Astrocyte of the spinal cord (primary cell): ENCODE measurements at places on chromosomes 2 and 18.

GRCh38 chr2:105761931-105762515 is 17.3 kb downstream of the NCK2 start:
- peak; percentile 59 for DNase-seq

- DNase-seq, result peak; percentile 57
Observed at GRCh38 chr2:64766841-64767669, 113.3 kb upstream of the SERTAD2 start.

- no peak for DNase-seq
Observed at GRCh38 chr2:239122421-239123110, 274.7 kb downstream of the TWIST2 start.

- DNase-seq, result peak; percentile 89
Observed at GRCh38 chr2:12169721-12170120, 423.3 kb downstream of the LPIN1 start.

GRCh38 chr18:23943903-23944624 is 70.5 kb upstream of the TTC39C start:
- peak; percentile 59 for DNase-seq

- no peak for DNase-seq
Observed at GRCh38 chr2:149184991-149185390, 145.4 kb upstream of the LYPD6 start.

GRCh38 chr18:68874361-68874760 is 76.5 kb downstream of the CCDC102B start:
- peak; percentile 50 for DNase-seq

DNA sequence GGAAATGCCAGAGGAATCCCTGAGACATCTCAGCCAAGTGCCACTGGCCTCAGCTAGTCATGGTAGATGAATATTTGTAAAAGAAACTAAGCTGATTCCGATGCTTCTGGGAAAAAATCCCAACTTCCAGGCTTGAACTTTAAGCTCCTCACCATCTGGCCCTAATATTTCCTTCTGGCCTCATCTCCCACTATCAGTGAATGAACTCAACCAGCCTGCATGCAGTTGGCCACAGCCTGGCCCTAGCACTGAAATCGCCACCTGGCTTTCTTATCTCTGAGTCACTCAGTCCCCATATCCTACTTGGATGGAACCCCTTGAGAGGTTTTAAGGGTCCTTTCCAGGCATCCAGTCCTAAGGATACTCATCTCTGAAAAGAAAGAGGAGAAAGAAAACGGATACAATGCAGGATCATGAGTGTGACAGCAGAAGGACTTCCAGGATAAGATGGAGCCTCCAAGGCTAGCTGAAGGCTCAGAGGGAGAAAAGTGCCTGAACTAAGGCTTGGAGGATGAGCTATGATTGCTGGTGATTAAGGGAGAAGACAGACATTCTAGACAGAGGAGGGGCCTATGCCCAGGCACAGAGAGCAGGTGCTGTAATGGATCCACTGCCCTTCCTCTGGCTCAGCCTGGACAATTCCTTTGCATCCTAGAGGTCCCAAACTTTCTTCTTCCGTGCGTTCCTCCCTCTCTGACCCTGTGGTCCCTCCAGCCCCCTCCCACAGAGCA is 141.5 kb upstream of the MYCN start:
- DNase-seq, result no peak

- no peak for DNase-seq
Observed at GRCh38 chr18:63220903-63221302, 98.7 kb downstream of the BCL2 start.

DNA sequence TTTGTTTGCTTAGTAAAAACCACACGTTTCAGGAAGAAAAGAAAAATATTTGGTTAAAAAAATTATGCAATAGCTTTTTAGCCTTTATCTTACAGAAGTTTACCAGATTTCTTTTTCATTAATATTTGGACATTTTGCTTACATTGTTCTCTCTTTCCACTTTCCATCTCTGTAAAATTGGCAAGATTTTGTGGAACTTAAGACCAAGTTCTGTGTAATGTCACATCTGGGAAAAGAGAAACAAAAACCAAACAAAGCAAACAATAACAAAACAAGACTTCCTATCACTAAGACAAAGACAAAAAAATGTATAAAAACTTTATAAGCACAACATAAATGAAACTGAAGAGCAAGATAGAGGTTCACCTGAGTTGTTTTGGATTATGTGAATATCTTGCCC is 1392.1 kb upstream of the CELF4 start:
- no peak for DNase-seq

- DNase-seq, result no peak
Observed at GRCh38 chr2:74957886-74958273, 563 bp upstream of the POLE4 start.

- DNase-seq, result no peak
Observed at GRCh38 chr2:103809941-103810441, 1043.9 kb upstream of the POU3F3 start.

- DNase-seq, result no peak
Observed at GRCh38 chr2:239780236-239780994, 244.7 kb downstream of the NDUFA10 start.

DNA sequence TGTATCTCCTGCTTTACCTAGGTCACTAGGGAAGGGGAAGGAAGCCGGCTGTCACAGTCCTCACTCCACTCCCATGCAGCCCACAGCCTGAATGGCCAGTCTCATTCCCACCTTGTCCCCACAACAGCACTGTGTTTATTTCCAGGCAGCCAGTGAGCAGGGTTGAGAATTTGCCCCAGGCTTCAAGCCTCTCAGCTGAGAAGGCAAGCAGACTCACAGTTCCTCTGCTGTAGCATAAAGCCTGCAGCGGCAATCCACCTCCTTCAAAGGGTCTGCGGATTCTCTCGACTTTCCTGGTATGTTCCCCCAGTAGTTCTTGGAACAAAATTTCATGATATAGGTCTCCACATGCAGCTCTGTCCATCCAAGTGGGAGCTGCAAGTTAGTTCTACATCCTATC is 262.9 kb upstream of the GULP1 start:
- no peak for DNase-seq

DNA sequence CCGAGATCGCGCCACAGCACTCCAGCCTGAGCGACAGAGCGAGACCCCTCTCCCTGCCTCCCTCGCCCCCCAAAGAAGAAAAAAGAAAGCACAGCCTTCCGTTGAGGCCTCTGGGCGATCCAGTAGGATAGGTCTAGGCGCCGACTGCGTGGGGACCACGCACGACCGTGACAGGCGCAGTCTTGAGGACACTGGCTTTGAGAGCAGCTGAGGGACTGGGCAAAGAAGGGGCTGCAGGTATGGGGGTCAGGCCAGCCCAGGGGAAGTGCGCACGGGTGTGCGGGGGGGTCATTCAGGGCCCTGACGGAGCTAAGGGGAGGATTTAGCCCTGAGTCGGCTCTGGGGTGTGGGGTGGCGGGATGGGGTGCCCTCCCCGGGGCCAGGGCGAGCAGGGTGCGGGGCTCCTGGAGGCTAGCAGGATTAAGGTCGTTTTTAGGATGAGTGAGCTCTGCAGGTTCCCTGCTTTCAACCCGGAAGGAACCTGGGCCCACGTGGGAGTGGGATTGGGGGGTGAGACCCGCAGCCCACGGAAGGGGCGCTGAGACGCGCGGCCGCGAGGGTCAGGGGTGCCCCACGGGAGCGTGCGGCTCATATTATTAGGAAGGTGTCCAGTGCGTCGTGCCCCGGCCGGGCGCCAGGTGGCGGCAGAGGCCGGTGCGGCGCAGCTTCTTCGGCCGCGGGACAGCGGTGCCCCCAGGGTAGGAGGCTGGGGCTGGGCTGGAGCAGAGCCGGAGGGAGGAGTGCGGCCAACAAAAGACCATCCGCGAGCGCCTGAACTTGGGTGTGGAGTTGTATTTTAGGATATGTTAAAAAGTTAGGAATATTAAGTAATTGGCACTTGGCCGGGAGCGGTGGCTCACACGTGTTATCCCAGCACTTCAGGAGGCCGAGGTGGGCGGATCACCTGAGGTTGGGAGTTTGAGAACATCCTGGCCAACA is 20.5 kb upstream of the ZNF236 start:
- DNase-seq, result peak; percentile 50

GRCh38 chr2:152292991-152293390 is 42.0 kb upstream of the FMNL2 start:
- DNase-seq, result no peak

DNA sequence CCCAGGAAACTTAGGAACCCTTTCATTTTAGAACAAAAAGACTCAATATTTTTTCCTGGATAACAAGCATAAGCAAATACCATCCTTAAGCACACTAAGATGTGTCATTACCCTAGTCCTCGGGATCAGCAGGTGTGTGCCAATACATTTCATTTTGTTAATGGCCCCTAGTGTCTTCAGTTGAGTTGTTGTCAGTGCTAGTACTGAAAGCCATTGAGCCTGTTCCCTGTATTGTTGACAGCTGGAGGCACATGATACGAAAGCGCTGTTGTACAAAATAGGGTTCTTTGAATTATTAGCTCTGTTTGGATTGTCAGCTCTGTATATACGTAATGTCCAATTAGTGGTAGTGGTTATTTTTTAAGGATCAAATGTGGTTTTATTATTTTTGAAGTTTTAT is 29.5 kb downstream of the VAPA start:
- no peak for DNase-seq

DNA sequence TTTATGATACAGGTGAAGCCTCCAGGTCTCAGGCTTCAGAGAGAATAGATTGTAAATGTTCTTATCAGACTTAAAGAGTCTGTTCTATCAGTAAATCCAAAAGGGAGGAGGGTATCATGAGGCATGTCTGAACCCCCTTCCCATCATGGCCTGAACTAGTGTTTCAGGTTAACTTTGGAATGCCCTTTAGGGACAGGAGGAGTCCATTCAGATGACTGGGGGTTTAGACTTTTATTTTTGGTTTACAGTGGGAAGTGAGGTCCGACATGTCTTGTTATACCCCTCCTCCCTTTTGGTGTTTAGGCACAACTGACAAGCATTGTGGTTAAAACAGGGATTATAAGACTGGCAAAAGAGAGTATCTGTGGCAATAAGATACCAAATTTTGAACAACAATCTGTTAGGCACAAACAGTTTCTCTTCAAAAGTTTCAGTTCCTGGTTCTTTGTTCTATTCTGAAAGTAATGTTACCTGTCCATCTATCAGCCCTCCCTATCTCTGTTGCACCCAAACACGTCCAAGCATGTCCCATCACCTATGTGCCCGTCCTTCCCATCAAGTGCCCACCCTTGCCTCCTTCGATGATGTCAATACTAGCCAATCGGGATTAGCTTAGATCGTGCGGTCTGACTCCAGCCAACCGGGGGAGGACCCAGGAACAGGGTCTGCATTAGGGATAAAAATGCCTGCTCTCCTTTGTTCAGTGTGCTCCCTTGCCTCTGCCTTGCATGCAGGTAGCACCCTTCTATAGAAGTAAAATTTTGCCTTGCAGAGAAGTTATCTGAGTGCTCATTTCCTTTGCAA is 16.4 kb downstream of the TCF23 start:
- no peak for DNase-seq

GRCh38 chr2:186693446-186693832 is 421 bp upstream of the FAM171B start:
- DNase-seq, result no peak

- peak; percentile 82 for DNase-seq
Observed at GRCh38 chr2:69291004-69291650, 95.9 kb downstream of the GFPT1 start.
